Stimulated activated CD4-positive, alpha-beta T cell treated with anti-CD3 and anti-CD28 coated beads, Interleukin-4, amount 100 ng/mL, for 24 hours (primary cell): ENCODE measurements at places on chromosomes 1 and 21.

- no peak for DNase-seq
Observed at GRCh38 chr1:197468543-197469175, 200.6 kb downstream of the CRB1 start.

DNA sequence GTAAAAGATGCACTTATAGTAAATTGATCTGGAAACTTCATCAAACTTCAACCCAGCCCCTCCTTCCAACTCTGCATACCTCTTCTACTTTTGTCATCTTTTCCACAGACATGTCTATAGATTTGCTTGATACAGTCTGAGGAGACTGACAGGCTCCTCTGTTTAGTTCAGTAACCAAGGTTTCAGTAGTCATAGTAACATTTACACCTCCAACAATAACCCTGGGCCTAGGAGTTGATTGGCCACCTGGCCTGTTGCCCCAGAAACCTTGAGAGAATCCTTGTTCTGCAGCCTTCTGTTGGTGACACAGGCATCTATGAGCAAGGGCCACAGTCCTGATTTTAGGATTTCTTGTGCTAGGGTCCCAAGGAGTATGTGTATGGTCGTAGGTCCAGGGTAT, at the start of gene CFAP141:
CFAP141 (minus strand) TSS at position 138 of the 400 bp plus-strand sequence; CDS start at position 112, 26 bp downstream.
- DNase-seq, result peak; percentile 34

- no peak for DNase-seq
Observed at GRCh38 chr1:155760751-155761475, 72.0 kb downstream of the DAP3 start.

GRCh38 chr1:161131523-161132409, 701 bp downstream of the DEDD start:
- no peak for DNase-seq

GRCh38 chr1:227543283-227544066, 19.9 kb upstream of the ZNF678 start:
- DNase-seq, result no peak

GRCh38 chr1:174742805-174743653, 256.7 kb upstream of the CACYBP start:
- DNase-seq, result no peak

DNA sequence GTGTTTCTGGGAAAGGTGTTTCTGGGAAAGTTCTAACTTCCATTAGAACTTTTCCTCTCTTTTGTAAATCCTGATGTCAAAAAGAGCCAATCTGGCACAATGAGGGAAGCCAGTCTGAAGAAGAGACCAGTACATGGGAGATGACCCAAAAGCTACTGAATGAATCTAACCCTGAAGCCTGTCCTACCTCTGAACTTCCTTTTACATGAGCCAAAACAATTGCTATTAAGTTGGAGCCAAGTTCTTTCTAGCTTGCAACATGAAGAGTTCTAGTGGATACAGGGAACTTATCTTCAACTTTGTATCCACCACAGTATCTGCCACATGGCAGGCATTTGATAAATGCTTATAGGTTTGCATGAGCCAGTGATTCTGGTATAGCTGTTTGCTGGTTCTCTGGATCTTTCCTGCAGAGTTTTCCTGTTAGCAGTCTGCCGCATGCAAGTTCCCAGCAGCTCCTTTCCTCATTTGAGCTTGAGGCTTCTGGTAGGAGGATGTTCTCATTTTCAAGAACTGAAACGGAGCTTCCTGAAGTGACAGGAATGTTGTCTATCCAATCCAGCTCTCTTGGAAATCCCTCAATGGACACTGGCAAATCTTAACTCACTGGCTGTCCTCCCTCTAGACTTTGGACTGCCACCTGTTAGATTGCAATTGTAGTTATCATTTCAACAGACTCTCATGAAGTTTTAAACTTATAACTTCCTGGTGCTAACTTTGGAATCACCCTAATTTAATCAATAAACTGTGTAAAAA, 73.1 kb upstream of the LPGAT1 start:
- no peak for DNase-seq

DNA sequence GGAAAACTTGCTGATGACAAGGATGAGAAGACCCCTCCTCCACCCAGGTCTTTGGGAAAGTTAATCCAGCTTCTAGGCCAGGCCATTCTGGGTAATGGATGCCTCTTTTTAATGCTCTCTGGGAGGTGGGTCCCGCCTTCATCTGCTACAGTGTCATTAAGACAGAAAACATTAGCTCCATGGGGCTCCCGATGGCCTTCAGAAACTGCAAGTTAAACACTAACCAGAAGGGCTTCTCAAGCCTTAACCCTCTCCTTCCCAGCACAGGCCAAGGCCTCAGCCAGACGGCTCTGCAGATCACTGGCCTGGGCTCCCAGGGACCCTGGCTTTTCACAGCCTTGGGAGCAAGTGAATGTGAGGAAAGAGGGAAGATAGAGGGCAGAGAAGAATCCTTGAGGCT, 364.9 kb downstream of the MATN1 start:
- DNase-seq, result no peak

DNA sequence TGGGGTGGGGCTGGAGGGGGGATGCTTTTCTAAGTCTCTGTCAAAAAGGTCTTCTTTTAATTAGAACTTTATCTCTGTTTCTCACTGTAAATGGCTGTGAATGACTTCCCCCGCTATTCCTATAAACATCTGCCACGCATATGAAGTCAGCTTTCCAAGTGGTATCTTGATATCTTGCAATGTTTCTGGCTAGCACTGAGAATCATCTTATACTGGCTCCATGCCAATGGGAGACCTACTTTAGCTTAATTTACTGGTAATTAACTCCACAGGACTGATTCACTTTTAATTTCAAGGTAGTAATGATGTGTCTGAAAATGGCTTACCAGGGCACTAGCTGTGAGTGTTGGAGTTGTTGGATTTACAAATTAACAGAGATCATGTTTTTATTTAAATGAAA, 4.3 kb downstream of the GPR88 start:
- DNase-seq, result no peak

GRCh38 chr1:80310703-80311245, 1304.2 kb upstream of the ADGRL4 start:
- no peak for DNase-seq

DNA sequence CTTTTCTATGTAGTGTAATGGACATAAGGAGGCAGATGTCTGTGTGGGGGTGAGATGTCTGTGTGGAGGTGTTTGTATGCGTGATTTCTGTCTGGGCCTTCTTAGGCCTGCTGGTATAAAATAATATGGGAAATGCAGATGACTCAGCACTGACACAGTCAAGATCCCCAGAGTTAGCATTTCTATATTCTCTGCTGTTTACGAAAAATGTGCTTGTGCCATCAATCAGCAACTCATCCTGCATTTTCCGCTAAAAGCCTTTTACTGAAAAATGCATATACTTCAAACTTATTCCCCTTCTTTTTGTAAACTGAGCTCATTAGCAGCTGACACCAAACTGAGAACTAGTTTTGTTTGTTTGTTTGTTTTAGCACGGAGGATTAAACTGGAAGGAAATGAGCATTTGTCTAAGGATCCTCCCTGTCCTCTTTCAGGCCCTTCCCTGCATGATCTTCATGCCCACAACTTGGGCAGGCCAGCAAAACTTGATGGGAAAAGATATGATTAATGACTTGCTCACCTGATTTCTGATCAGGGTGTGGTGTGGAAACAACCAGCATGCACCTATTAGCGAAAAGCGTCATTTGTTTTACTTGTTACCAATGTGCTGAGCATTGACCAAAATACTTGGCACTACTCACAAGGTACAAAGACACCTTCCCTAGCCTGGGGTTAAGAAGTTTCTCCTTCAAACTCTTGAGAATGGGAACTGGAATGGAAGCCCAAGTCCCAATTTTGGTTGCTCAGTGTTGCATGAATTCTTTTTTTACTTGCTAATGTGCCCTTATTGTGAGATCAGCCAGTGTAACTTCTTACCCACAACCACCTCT, 77.4 kb downstream of the NDUFS5 start:
- no peak for DNase-seq

DNA sequence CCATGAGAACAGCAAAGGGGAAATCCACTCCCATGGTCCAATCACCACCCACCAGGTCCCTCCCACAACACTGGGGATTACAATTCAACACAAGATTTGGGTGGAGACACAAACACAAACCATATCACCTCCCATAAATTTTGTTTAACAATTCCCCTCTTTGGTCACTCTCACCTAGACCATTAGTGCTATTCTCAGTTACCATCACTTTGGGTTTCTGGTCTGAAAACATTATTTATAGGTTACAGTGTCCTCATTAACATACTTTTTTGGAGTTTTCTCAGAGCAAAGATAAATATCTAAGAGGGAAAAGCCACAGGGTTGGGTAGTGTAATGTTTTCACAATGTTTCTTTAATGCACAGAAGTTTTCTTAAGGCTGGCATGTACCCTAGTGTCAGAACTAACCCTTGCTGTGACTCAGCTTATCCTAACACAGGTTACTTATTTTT, 47.7 kb upstream of the DNAH14 start:
- no peak for DNase-seq

- DNase-seq, result no peak
Observed at GRCh38 chr1:167651161-167651693, 21.2 kb downstream of the RCSD1 start.

DNA sequence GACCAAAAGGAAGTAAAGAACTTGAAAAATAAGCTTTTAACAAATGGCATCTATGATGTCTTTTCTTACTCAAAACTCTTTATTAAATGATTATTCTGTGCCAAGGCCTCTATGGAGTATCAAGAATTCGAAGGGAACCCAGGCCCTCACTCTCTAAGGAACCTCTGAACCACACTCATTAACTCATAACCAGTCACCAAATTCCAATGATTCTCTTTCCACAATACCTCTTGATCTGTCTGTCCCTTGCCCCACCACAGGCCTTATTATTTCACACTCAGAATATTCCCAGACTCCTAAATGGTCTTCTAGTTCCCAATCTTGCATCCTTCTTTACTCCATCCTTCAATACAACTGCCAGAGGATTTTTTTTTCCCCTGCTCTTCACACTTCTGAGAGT, 37.0 kb downstream of the PCSK9 start:
- no peak for DNase-seq

DNA sequence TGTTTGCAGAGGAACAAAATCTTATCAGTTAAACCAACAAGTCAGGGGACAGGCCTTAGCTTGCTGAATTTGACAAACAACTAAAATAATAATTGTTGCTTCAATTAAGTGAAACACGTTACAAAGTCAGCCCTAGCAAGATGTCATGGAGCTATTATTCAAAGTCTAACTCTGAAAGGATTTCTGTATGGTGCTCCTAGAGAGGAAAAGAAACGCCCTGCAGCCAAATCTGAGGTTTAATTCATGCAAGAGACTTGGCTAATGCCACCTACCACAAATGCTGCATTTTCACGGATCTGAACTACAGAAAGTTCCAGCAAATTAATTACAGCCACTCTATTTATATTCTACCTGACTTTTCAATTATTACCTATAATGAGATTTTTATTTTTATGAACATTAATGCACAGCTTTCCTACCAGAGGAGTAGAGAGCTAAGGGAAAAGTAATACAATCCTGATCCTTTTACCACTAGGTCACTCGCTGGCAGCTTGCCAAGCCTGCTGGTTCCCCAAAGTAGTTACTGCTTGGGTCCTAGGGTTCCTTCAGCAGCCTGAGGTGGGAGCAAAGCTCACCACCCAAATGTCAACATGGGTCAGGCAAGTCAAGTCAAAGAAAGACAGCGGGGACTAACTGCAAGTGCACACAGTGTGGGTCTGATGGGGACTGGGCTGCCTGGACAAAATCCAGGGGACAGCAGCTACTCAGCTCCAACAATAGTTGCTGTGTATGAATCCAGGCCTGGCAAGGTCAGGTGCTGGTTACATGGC, 8.5 kb downstream of the COLGALT2 start:
- DNase-seq, result no peak

GRCh38 chr1:26597629-26598039, 68.1 kb downstream of the RPS6KA1 start:
- DNase-seq, result no peak

- peak; percentile 51 for DNase-seq
Observed at GRCh38 chr1:246566813-246567645, 773 bp downstream of the CNST start.

DNA sequence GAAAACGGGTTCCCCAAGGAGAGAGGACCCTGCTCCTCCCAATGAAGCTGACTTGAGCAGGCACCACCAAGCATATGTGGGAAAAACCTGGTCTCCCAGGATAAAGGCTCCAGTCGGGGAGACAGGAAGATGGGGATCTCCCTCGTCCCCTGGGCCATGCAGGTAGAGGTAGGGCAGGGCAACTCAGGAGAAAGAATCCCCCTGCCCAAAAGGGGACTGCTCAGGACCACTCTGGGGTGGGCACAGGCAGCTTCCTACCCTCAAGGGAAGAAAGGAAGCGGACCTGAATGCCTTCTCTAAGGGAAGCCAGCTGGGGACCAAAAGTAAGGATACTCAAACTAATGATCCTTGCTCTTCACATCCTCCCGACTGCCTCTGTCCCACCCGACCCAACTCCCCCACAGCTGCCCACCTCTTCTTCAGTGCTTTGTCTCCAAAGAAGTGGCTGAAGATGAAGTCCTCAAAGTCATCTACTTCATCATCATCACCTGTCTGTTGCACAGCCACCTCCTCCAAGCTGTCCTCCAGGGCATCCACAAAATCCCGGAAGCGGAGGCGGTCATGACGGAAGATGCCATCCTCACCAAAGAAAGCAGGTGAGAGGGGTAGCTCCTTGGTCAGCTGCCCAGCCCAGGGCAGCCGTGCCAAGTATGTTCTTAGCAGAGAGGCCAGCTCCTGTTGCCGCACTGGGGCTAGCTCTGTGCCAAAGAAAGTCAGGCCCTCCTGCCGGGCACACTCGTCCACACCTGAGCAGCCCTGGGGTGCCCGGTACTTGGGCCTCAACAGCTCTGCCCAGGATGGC, 8.8 kb upstream of the PMVK start:
- DNase-seq, result no peak

GRCh38 chr1:213438339-213438738, 387.3 kb downstream of the RPS6KC1 start:
- DNase-seq, result no peak

DNA sequence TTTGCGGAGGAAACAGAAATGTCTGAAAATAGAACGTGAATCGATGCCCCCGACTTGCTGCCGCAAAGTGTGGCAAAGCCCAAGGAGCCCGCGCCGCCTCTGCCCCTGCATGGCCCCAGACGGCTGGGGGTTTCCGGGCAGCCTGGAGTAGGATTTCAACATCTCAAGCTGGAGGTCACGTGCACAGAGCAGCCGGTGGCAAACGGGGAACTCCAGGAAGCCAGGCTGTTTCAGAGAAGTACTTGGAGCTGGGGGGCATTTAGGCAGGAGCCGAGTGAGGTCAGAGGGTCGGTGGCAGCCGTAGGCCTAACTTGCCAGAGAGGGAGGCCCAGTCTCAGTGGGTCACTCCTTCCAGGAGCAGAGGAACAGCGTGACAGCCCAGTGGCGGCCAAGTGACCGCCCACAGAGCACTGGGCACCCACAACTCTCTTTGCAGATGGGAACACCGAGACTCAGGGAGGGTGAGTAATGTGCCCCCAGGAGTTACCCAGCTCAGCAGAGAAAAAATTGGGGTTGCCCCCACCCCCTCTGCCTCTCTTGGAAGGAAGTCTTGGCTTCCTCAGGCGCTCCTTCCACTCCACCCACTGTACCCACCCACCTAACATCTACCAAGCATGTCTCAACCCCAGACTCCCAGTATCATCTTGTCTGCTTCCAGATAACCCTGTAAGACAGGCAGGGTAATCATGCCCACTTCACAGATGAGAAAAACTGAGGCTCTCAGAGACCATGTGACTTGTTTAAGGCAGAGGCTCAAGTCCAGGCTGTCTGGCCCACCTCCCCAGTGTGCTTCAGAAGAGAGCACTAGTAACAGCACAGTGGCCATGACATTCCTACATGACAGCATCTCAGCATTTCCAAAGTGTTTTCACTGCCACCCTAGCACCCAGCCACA, 179.4 kb downstream of the HIVEP3 start:
- peak; percentile 91 for DNase-seq
